ENCODE measurements at places on chromosomes 11 and 22.

DNA sequence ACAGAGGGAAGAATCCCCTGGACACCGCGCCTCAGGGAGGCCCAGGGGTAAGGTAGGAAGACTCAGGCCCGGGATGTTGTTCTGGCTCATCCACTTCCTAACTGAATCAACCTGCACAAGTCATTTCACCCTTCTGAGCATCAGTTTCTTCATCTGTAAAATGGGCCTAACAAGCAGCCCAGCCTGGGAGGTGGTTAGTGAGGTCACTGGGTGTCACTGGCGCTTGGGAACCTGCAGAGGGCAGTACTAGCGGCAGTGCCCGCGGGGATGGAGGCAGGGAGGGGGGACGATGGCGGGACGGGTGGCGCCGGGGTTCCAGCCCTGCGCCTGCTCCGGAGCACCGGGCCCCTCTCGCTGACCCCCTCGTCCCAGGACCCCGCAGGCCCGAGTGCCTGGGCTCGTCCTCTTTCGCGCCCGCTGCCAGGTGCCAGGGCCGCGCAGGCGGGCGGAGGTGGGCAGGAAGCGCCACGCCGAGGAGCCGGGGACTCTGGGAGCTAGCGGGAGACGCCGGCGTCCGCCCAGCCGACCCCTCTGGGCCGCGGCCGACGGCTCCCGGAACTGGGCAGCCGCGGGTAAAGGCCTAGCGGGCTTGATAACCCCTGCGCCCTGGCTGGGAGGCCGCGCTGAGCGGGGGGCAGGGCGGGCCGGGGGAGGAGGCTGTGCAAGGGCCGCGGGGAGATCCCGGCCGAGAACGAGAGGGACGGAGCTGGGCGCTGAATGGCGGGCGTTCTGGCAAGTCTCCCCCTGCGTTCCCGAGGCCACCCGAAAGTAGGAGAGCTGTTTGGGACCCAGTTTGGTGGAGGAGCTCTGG lies at the start of gene NLRX1:
Gene NLRX1 (plus strand): TSS at position 255 of the 811 bp plus-strand sequence. CDS start 2,679 bp downstream, outside the sequence.
- DNase-seq, result peak; percentile 29

- DNase-seq, result no peak
Observed at GRCh38 chr11:57460022-57460757, at the start of gene RTN4RL2. Gene RTN4RL2, plus strand, starts transcription at chr11:57460528. Its CDS starts 338 bp downstream, at chr11:57460866.

DNA sequence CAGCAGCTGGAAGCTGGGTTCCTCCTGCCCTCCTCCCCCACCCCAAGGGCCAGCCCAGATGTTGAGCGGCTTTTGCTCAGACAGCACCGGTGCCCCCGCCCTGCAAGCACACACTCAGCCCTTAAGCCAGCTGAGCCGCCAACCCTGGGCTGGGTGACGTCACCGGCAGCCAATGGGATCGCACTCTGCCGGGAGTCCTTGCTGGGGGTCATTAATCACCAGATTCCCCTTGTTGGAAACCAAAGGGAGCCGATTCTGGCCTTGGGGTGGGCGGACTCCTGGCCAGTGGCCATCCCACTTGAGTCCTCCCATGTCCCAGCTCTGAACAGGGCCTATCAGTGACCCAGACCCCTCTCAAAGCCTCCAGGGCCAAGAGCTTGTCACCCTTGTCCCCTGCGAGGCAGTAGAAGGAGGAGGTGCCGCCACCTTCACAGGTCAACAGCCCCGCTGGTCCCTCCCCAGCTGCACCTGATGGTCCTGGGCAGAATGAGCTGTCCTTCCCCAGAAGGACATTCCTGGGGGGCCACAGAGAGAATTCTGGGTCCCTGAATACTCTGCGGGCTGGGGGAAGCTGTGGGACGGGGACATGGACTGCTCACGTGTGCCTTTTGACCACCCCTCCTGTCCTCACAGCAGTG lies 7.4 kb downstream of the DUSP8 start:
- DNase-seq, result peak; percentile 45

DNA sequence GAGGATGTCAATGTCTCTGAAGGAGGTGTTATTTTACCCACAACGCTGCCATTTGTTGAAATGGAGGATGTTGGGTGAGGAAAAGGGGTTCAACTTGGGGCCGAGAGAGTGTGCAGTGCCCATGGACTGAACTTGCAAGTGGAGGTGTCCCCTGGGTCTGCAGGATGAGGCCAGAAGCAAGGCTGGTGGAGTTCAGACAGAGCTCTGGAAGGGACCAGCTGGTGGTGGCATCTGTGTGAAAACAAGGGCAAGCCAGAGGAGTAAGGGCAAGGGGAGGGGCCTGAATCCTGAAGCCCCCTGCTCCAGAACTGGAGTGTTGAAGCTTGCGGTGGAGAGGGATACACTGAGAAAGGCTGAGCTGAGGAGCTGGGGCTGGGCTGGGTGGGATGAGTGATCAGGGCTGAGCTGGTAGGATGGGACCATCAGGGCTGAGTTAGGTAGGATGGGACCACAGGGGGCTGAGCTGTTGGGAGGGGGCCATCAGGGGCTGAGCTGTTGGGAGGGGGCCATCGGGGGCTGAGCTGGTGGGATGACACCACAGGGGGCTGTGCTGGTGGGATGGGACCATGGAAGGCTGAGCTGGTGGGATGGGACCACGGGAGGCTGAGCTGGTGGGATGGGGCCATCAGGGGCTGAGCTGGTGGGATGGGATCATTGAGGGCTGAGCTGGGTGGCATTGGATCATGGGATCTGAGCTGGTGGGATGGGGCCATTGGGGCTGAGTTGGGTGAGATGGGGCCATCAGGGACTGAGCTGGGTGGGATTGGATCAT lies 13.4 kb upstream of the CTSD start:
- DNase-seq, result no peak

DNA sequence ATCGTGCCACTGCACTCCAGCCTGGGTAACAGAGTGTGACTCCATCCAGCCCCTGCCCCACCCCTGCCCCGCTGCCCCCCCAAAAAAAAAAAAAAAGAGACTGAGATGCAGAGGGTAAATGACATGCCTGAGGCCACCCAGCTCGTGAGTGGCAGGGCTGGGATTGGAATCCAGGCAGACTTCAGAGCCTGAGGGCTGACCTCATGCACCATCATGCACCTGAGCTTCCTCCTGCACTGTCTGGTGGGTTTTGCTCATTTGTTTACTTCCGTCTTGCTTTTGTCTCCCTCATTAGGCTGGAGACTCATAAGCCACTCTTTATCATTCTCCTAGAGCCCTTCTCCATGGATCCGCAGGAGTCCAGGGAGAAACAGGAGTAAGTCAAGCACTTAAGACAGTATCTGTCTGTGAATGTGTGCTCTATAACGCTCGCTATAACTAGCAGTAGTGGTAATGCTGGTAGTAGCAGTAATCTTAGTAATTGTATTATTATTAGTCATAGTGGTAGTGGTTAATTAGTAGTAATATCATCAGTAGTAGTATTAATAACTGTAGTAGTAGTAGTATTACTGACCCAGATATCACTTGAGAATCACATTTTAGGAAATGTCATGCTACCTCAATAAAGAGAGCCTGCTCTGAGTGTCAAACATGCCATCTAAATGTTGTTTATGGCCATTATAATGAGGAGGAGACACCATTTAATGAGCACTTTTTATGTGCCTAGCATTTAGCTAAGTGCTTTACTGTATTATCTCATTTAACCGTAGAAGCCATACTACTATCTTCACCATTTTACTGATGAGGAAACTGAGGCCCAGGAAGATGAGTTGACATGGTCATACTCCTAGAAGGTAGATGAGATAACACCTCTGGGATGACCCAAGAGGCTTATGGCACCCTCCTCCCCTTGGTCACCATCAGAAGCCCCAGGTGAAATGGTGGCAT lies 85.0 kb downstream of the NAT10 start:
- no peak for DNase-seq

DNA sequence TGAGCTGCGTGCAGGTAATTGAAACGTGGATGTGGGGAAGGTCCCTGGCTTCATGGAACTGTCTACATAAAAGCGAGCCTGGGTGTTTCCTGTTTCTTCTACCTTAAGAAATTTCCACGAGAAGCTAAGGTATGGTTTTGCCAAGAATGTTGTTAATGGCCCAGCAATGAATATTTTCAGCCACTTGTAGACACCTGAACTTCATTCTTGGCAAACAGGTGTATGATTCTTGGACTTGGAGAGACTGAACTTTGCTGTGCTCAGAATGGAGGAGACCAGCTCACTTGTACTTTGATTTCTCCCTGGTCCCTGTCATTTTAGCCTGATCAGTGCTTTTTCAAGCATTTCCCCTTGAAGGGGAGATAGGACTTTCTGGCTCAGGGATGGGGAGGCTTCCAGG lies 20.8 kb downstream of the LRP5 start:
- DNase-seq, result no peak

- no peak for DNase-seq
Observed at GRCh38 chr11:87136236-87136635, 98.5 kb downstream of the TMEM135 start.

- no peak for DNase-seq
Observed at GRCh38 chr11:109747839-109748238, 325.8 kb downstream of the C11orf87 start.

- DNase-seq, result no peak
Observed at GRCh38 chr11:104091281-104092096, 55.0 kb downstream of the DDI1 start.

DNA sequence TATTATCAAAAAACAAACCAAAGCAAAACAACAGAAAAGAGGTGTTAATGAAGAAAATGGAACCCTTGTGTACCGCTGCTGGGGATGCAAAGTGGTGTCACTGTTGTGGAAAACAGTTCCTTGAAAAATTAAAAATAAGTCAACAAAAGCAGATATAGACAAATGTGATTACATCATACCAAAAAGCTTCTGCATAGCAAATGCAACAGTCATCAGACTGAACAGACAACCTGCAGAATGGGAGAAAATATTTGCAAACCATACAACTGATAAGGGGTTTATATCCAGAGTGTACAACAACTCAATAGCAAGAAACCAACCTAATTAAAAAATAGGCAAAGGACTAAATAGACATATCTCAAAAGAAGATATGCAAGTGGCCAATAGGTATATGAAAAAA lies 22.9 kb upstream of the CARS1 start:
- no peak for DNase-seq

DNA sequence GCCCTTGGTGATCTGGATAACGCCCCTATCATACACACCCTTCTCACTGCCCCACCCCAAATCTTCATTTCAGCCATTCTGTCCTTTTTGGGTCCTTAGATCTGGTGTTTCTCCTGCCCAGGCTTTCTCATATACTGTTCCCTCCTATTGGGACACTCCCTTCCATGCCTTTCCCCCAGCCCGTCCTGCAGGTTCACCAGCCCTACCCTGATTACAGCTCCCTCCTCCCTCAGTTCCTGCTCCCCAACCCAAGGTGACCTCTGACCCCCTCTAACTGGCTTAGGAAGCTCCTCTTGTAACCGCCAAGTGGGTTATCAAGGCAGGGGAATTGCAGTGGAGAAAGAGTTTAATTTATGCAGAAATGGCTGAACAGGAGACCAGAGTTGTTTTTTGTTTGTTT lies 13.0 kb downstream of the MTFP1 start:
- DNase-seq, result no peak

DNA sequence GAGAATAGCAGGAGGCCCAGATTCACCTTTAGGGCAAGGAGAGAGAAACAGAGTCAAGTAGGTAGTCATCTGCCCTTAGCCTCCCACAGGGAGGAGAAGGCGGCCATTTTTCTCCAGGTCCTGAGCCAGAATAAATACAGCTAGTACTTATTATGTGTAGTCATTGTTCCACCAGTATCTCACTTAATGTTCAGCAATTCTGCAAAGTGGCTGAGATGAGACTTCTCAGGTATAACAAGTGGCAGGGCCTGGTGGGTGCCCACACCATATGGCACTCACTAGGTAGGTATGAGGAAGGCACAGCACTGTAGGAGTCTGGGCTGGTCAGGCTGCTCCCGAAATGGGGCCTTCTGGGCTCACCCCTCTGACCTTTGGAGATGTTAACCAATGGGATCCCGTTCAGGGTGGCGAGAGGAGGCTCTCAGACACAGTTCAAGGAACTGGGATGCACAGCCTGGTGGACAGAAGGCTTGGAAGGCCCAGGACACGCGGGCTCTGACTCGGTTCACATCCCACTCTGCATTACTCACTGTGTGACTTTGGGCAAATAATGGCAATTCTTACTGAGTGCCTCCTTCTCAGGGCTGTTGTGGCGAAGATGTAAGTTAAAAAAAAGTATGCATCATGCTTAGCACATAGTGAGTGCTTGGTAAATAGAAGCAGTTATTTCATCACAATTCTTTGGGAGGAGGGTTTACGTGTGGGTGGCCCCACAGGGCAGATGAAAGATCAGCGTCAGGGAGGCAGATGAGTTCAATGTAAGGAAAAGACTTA lies 25.1 kb downstream of the RTN4RL2 start:
- DNase-seq, result no peak

GRCh38 chr11:1796413-1797011 lies 32.8 kb upstream of the CTSD start:
- no peak for DNase-seq

- DNase-seq, result no peak
Observed at GRCh38 chr11:129709801-129710398, 105.7 kb upstream of the TMEM45B start.

- no peak for DNase-seq
Observed at GRCh38 chr11:68927280-68928135, 23.8 kb downstream of the IGHMBP2 start.

GRCh38 chr11:65213322-65214211 lies 31.8 kb downstream of the CAPN1 start:
- DNase-seq, result no peak

Data from smooth muscle cell of the brain vasculature (primary cell).